Astrocyte of the hippocampus (primary cell): ENCODE measurements at places on chromosomes 11 and 22.

GRCh38 chr11:112229746-112230433 is 3.7 kb downstream of the PTS start:
- DNase-seq, result peak; percentile 92

- no peak for DNase-seq
These were observed 906 bp downstream of the ARSA start for GRCh38 chr22:50626850-50627641.

DNA sequence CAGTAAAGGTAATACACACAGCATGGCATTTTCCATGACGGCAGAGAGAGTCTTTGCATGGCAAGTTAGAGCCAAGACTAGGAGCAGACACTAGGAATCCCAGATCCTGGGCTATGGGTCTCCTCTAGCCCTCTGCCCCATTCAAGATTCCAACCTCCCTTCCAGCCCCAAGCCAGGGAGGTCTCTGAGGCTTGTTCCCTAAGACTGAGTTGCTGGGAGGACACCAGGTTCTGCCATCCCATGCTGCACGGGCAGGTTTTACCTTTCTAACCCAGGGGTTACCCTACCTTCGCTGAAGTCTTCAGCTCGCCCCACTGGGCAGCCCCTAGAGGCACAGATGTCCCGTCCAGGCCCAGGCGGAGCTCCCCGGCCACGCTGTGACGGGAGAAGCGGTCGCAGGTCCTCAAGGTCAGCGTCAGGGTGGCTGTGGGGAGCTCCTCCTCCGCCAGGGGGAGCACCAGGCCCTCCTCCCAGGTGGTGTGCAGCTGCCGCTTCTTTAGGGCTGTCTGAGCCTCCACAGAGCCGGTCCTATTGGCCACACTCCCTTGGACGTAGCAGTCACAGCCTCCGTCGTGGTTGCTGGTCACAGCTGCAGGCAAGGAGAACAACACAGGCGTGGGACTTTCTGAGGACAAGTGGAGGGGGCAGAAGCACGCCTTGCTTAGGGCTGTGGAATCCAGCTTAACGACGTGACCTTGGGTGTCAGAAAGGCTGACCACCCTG is 33.8 kb downstream of the SYT13 start:
- peak; percentile 39 for DNase-seq

DNA sequence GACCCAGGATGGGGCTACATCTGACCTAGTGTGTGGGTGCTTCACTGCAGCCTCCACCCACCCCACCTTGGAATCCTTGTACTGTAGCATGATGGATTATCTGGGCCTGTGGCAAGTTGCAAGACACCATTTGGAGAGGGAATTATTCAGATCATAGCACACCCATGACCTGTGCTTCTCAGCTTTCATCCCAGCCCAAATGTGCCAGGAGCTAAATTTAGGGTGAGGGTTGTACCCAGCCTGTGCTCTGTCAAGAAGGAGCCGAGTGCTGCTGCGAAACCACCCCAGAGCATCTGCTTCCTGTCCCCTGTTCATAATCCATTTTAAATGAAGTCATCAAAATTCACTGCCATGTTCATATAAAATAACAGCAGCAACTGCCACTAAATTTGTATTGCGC is 394.5 kb downstream of the SHANK2 start:
- no peak for DNase-seq

DNA sequence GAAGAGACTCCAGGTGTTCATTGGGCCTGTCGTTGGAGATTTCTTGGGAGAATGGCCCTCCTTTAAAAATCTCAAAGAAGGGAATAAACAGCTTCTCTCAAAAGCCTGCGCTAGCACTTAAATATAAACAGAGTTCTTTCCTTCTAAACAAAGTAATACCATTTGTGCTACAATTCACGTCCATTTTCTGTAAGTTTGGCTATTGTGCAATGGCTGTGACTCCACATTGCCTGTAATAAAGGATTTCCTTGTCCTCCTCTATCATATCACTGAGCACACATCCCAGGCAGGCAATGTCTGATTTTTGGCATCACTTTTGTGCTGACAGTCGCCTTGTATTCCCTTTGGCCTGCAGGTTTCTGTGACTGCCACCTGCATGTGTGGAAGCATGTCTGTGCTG is 4.9 kb upstream of the ADAMTS8 start:
- DNase-seq, result no peak

GRCh38 chr11:127412722-127413380 is 412.3 kb upstream of the KIRREL3 start:
- DNase-seq, result no peak

DNA sequence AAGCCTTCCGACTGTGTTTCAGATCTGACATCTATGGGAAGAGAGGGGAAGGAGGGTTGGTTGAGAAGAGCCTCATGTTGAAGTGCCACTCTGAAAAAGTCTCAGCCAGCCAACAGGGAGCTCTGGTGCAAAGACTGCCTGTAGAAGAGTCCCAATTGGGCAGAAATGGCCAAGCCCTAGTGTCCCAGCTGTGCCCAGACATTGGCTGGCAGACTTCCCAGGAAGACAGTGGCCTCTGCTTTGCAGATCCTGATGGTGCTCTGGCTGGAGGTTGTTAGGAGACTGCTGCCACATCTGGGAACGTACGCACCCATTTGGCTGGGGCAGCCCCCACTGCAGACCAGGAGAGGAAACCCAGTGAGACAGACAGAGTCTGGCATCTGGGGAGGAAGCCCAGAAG is 3.2 kb upstream of the PLA2G3 start:
- DNase-seq, result no peak

DNA sequence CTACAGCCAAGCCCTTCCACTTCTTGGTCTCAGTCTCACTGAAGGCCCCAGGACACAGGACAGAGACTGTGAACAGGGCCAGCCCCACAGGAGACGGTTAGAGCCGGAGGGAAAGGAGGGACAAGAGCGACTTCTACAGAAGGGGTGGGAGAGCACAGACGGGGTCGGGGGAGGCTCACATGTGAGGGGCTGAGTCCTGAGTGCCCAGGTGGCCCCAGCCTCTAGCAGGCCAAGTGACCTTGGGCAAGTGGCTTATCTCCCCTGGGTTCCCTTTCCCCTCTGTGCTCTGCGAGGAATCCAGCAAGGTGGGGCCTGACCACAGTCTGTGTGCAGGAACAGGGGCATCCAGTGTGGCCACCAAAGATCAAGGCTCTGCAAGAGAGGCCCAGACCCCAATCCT is 102.6 kb upstream of the LMO1 start:
- DNase-seq, result no peak
